ENCODE measurements at places on chromosomes 5 and 9.
A peak's percentile ranks its signal among the peaks of the same experiment; 100 is the strongest.

- DNase-seq = no peak
These were observed 721.2 kb downstream of the CDH18 start for GRCh38 chr5:19266791-19267190.

DNA sequence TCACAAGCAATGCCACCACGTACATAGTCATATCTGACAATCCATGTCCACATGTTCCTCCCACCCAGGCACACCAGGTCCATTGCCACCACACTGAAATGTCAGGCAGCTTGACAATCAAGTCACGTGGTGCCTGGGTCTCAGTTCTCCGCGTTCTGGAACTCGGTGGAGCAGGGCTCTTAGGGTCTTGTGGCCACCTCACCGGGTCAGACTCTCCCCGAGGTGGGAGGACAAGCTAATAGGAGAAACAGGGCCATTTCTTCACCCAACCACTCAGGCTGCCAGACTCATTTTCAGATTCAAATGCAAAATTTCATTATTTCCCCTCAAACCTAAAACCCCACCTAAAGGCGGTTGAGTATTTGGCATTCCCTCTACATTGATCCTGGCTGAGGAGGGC is 200.5 kb upstream of the GAS1 start:
- DNase-seq = no peak

DNA sequence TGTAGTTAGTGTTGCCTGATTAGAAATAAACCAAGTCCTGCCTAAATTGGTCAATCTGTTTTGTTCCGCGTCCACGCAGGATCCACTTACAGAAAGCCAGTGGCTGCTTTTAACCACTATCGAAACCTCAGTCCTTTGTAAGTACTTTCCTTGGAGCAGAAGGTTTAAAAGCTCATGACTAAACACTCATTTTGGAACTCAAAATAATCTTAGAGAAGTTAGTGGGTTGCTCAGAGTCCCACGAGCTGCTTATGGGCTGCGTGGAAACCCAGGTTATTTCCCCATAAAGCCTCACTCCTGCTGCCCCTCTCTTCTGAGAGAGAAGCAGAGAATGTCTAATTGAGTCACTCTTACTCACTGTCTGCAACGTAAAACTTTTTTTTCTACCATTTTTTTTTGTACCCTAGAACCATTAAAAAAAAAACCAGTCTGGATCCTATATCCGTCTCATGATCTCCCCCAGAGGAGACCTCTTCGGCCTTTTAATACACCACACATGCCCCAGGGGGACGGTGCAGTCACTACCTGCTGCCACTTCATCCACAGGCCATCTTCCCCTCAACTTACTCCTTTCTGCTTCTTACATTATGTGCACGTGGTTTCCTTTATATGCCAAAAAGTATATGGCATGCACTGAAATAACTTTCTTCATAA is 7.6 kb downstream of the BASP1 start:
- no peak for DNase-seq

GRCh38 chr5:81650987-81651386 is 99.9 kb downstream of the SSBP2 start:
- no peak for DNase-seq

DNA sequence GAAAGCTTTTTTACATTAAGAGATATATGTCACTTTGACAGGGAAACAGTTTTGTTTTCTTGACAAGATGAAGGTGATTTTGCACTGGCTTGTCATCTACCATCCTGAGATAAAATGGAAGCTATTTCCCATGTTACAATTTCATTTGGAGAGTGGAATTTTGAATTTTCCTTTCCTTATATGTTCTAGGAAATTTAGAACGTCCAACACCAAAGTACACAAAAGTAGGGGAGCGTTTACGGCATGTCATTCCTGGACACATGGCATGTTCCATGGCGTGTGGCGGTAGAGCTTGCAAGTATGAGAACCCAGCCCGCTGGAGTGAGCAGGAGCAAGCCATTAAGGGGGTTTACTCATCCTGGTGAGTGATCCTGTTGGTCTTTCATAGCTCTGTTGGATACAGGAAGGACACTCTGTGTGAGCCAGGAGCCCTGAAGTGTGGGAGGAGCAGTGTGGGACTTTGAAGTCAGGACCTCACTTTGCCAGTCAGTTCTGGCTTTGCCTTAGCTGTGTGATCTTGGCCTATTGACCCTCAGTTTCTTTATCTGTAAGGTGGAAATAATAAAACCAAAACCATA is 887 bp downstream of the PTPDC1 start:
- DNase-seq = peak; percentile 63
